Choroid plexus epithelial cell (primary cell): ENCODE measurements at places on chromosomes 16 and 17.

GRCh38 chr16:71807905-71808592 lies 585 bp downstream of the AP1G1 start:
- DNase-seq: peak; percentile 38

GRCh38 chr17:34308371-34308770 lies 10.9 kb upstream of the CCL8 start:
- peak; percentile 14 for DNase-seq

DNA sequence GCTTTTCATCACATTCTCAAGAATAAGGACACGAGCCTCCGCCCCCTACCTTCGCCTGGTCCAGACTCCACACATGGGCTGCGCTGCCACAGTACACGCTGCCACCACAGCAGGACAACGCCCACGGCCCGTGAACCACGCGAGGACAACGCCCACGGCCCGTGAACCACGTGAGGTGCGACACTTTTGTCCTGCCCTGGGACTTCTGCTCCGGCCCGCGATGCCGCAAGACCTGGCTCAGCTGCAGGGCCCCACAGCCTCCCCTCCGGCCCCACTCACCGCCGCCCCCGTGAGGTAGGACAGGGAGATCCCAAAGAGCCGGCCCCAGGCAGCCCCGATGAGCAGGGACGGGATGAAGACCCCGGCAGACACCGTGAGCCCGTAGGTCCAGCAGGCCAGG lies 5.9 kb upstream of the CCDC154 start:
- DNase-seq: no peak

- DNase-seq: no peak
These were observed 13.2 kb downstream of the MAF start for GRCh38 chr16:79587296-79587695.

DNA sequence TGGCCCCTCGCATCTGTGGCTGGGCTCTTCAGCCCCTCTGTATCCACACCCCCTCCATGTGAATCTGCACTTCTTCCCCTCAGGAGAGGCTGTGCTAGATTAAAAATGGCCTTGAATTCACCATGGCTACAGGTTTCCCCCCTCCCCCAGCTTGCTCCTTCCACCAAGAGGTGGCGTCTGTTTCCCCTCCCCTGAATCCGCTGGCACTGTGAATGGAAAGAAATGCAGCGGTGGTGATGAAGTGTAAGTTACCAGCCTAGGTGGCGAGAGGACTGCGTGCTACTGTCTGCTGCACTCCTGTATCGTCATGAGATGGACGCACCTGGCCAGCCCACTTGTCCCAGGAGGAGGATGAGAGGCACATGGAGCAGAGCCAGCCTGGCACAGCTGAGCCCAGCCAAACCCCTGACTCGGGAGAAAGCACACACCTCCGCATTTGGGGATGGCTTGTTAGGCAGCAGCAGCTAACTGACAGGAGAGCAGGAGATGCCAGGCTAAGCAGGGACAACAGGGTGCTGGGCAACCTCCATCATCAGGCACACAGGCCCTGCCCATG lies 26.2 kb downstream of the TNFRSF13B start:
- no peak for DNase-seq

- no peak for DNase-seq
These were observed 32.1 kb downstream of the SPACA3 start for GRCh38 chr17:33023790-33024189.

GRCh38 chr16:2912330-2913199 lies 834 bp downstream of the FLYWCH1 start:
- peak; percentile 80 for DNase-seq

GRCh38 chr17:17075125-17075781 lies 33.0 kb downstream of the MPRIP start:
- peak; percentile 96 for DNase-seq

- DNase-seq: no peak
These were observed 2.2 kb upstream of the ALOX15 start for GRCh38 chr17:4643676-4644075.

DNA sequence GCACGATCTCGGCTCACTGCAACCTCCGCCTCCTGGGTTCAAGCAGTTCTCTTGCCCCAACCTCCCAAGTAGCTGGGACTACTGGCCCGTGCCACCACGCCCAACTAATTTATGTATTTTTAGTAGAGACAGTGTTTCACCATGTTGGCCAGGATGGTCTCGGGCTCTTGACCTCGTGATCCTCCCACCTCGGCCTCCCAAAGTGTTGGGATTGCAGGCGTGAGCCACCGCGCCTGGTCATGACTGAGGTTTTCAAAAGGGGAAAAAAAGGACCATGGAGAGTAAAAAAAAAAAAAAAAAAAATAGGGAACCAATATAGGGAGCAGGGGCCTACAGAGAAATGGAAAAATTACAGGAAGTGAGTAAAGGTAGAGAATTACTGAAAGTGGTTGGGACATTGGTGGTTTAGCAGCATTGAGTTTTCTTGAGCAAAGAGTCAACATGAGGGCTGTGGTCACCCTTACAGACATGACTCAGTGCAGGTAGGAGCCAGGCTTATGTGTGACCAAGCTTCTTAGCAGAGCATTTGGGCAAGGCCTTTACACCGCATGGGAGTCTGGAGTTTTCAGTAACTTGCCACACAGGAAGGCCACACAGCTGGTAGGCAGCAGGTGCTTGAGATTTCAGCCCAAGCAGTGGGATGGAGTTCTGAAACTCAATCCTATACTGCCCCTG lies 447.3 kb downstream of the HS3ST3B1 start:
- no peak for DNase-seq

DNA sequence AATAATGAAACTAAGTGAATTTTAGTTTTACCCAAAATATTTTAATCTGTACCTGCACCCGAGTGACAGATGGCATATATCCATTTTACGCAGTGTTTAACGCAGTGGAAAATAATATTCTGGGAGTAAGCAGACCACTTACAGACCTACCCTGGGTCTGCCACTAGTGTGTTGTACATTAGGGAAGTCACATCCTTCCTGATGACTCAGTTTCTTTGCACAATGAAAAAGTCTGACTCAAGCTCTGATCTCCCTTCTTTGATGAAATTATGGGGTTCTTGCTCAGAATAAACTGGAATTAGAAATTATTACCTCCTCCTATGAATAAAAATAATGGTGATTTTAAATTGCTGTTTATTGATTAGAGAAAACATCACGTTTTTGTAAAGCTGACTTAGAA lies 123.2 kb upstream of the AXIN2 start:
- DNase-seq: peak; percentile 10

DNA sequence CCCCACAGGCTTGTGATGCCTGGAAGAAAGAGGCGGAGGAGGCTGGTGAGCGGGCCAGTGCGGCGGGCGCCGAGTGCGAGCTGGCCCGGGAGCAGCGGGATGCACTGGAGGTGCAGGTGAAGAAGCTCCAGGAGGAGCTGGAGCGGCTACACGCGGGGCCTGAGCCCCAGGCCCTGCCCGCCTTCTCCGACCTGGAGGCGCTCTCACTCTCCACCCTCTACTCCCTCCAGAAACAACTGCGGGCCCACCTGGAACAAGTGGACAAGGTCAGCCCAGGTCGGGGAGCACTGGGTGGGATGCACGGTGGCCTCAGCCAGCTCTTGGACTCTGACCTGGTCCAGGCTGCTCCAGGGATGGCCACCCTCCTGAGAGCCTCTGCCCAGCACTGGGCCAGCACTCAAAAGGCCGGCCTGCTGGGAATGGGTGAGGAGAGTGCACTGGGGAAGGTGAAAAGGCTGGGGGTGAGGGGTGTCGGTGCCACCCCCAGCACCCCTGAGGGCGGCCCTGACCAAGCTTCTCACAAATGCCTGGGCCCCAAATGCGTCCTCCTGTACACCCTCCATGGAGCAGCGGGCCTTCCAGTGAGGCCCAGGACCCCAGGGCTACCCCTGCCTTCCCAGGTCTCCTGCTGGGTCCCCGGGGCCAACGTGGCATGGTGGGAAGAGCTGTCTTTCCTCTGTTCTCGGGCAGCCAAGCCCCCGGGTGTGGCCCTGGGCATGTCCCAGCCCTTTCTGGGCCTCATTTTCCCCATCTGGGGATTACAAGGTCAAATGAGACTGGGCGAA lies 20.8 kb downstream of the UNC13D start:
- DNase-seq: no peak

GRCh38 chr17:57295526-57296023 lies 39.3 kb downstream of the MSI2 start:
- DNase-seq: peak; percentile 43

GRCh38 chr16:86609115-86609514 lies 30.8 kb downstream of the FOXL1 start:
- DNase-seq: peak; percentile 84

- peak; percentile 78 for DNase-seq
These were observed 2.1 kb downstream of the FOXF1 start for GRCh38 chr16:86512301-86512859.

DNA sequence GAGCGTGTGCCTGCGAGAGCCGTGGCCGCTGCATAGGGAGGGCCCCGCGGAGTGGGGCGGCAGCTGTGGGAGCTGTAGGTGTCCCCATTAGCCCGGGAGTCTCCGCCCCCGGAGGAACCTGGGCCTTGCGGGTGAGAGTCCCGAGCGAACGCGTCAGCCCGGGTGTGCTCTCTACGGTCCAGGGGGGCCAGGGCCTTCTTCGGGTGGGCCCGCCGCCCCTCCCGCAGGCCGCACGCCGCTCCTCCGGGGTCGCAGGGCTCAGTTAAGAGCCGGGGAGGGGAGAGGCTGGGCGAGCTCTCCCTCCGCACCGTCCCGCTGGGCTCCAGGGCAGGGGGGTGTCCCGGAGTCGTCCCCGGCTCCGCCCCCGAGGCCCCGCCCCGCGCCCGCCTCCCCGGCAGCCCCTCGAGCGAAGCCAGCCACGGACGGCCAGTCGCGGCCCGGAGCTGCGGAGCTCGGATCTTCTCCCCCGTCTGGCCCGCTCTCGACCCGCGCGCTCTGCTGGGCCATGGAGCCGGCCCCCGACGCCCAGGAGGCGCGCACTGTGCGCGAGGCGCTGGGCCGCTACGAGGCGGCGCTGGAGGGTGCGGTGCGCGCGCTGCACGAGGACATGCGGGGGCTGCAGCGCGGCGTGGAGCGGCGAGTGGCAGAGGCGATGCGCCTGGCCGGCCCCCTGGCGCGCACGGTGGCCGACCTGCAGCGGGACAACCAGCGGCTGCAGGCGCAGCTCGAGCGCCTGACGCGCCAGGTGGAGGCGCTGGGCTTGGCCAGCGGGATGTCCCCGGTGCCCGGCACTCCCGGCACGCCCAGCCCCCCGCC lies at the start of gene SMTNL2:
TSS of gene SMTNL2 (plus strand) at position 429 of the 816 bp plus-strand sequence. CDS start at position 506, 77 bp downstream.
- no peak for DNase-seq

DNA sequence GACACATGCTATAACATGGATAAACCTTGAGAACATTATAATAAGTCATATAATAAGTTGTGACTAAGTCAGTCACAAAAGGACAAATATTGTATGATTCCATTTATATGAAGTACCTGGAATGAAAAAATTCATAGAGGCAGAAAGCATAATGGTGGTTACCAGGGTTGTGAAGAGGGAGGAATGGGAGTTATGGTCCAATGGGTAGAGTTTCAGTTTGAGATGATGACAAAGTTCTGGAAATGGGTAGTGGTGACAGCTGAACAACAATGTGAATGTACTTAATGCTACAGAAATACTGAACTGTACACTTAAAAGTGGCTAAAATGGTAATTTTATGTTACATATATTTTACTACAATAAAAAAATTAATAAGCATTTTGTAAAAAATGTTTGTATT lies 49.7 kb downstream of the MYO1D start:
- DNase-seq: no peak

DNA sequence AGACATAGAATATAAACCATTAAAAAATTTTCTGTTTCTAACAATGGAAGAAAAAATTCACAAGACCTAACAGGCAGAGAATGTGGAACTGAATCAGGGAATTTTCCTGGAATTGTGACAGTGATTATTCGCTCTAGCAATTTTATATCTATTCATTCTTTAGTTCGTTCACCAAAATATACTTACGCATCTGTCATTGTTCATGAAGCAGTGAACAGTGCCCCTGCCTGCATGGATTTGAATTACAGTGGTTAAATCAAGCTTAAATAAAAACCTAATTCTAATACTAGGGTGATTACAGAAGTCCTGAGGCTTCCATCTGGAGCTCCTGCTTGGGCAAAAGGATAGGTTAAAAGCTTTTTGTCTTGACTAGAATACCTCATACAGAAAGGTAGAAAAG lies 48.6 kb downstream of the ABCA8 start:
- peak; percentile 68 for DNase-seq

- peak; percentile 86 for DNase-seq
These were observed 6.4 kb downstream of the CYB561 start for GRCh38 chr17:63439687-63440086.

- peak; percentile 81 for DNase-seq
These were observed 29.8 kb downstream of the PRSS54 start for GRCh38 chr16:58264961-58265479.
